Activated CD4-positive, alpha-beta memory T cell treated with anti-CD3 and anti-CD28 coated beads, Interleukin-2, amount 10 ng/mL, durations not matched to agents 7 days and 5 days (primary cell): ENCODE measurements at places on chromosomes 13 and 19.

GRCh38 chr13:20258208-20258962 lies 26.3 kb upstream of the GJB6 start:
- no peak for DNase-seq

GRCh38 chr13:25167382-25168174 lies 4.5 kb downstream of the AMER2 start:
- DNase-seq = no peak

- DNase-seq = no peak
These were observed 21.5 kb upstream of the GSX1 start for GRCh38 chr13:27770809-27771208.

DNA sequence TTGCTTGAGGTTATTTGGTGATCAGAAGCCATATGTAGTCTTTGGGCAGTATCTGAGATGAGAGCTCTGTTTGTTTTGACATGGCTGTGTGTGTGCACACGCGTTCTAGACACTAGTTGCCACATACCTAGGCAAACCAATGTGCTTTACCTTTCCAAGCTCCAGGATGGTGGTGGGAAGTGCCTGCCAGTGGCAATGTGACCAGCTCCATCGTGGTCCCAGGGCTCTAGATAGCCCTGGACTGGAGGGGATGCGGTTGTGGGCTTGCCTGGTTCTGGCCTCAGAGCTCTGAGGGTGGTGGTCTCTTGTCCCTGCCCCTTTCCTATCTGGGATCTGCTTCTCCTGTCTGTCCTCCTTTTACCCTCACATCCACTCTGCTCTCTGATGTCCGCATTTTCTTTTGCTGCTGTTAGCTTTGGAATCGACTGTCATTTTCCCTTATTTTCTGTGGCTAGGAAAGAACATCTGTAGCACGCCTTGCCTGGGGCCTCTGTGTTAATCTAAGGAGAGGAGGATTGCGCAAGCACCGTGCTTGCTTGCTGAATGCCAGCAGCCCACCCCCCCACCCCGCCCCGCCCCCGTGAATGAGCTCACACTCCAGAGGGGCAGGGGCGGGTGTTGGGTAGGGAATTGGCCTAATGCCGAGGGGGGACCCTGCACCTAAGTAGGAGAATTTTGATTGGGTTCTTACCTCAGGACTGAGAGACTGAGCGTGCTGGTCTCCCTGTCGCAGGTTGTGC lies 89.5 kb downstream of the ARHGEF7 start:
- no peak for DNase-seq

- DNase-seq = no peak
These were observed 11.1 kb downstream of the LYL1 start for GRCh38 chr19:13091400-13092157.

DNA sequence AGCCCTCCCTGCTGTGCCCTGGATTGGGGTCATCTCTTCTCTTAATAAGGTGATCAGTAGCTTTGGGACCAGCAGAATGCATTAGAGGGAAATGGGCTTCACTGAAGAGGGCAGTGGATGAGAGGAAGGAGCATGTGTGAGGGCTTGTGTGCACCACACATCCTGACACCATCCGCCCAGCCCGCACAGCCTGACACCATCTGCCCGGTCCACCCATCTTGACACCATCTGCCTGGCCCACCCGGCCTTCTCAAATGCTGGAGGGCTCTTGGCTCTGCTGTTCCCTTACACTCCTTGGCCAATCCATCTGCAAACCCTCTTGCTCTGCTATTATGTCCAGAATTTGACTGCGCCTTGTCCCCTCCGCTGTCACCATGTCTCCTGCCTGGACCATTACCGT lies 41.8 kb downstream of the BICRA start:
- no peak for DNase-seq

GRCh38 chr13:105334211-105334610 lies 1201.3 kb downstream of the EFNB2 start:
- DNase-seq = no peak

DNA sequence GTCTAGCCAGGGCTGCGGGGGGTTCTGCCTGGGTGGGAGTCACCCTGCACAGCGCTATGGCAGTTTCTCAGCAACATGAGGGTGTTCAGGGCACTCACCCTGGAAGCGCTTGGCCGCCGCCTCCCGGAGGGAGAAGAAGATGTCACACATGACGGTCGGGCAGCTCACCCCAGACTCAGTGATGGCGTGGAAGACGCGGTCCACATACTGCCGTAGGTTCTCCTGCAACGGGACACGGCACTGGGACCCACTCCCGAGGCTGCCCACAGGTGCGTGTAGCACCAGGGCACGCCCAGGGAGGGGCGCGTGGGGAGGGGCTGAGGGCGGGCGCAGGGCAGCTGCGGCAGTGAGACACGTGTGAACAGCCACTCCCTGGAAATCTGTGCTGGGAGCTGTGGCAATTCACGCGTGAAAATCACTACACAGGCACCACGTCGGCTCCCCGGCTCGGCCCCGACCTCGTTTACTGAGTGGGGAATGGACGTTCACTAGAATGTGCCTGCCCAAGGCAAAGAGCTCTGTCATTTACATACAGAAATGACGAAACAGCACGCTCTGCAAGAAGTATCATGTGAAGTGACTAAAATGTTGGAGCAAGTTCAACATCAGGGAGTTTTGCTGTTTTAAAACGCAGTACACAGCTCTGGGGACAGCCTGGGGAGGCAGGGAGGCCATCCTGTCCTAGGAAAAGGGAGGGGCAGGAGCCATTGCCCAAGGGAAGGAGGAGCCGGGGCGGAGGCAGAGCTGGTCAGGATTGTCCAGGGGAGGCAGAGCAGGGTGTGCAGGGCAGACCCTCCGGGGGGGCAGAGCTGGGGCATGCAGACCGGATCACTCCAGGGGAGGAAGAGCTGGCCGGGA lies 41.5 kb upstream of the C13orf46 start:
- no peak for DNase-seq

DNA sequence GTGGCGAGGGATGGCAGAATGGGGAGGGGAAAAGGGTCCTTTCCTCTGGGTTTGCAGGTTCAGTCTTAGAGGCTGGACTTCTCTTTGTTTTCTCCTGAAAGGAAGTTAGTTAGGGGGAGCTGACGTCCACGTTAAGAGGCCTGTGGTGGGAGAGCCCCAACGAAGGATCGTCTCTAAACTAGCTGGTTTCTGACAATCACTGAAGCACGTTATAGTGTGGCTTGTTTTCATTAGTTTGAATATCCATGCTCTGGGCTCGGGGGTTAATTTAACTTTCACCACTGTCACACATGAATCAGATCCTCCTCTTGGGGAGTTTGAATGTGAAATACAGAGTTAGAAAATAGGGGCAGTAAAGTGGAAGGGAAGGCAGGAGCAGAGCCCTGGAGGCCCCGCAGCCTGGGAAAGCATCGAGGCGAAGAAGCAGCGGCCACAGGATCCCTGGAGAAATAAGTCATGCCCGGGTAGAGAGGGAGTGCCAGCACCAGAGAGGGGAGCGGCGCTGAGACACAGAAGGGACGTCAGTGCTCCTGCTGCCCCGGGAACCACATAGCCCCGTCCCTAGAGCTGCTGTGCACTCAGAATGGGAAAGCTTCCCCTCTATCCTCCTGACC lies 31.1 kb upstream of the AMER2 start:
- DNase-seq = no peak
